ENCODE measurements at places on chromosomes 5 and 9.

GRCh38 chr9:131167146-131167692, 41.8 kb downstream of the NUP214 start:
- no peak for DNase-seq

GRCh38 chr5:142905348-142905747, 135.2 kb downstream of the ARHGAP26 start:
- DNase-seq: no peak

DNA sequence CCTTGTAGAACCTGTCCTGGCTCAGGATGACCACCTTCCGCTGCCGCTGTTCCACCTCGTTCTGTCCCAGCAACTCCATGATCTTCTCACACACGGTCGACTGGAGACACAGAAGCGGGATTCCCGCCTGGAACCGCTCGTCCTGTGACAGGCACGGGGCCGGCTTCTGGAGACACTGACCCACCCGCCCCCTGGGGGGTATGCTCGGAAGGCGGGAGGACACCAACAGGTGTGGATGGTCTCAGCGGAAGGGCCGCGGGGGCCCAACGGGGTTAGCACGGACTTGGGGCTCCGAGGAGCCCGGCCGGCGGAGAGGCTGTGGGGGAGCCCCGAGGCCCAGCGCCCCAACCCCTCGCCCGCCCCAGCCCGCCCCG, 530 bp downstream of the UCK1 start:
- no peak for DNase-seq

DNA sequence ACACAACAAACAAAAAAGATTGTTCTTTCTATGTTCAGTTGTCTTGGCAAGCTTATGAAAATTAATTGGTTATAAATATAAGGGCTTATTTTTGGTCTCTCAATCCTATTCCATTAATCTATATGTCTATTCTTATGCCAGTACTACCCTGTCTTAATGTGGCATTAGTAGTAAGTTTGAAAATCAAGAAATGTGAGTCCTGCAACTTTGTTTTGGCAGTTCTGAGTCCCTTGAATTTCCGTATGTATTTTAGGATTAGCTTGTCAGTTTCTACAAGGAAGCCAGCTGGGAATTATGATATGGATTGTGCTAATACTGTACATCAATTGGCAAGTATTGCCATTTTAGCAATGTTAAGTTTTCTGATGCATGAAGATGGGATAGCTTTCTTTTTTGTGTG, 10.5 kb upstream of the CCDC125 start:
- no peak for DNase-seq

DNA sequence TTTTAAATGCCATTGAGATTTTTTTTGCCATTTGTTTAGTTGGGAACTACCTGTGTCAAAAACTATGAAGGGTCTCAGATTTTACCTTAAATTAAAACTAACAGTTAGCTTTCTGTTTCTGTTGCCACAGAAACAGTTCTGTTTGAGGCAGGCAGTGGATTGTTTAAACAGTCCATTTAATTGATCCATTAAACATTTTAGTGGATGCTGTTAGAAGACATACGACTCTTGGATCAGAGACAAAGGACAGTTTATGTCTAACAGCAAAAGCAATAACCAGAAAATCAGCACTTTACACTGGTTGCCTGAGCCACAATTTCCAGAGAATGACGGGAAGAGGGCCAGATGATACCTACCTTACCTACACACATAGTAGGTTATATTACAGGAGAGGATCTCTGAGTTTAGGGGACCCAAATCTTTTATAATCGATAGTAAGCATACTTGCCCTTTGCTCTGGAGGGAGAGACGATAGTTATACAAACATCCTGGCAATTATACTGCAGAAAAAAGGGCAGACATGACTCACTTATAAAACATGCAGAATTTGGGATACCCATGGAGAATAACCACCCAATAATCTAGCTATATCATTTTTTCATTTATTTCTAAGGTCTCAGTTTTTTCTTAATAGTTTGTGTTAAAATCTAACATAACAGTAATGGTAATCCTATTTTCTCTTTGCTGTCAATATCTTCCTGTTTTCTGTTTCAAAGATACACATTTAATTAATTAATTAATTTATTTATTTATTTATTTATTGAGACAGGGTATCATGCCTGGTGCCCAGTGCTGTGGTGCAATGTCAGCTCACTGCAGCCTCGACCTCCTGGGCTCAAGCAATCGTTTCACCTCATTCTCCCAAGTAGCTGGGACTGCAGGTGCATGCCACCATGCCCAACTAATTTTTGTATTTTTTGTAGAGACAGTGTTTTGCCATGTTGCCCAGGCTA, 136.7 kb upstream of the TNFAIP8 start:
- no peak for DNase-seq

Data from stimulated activated CD8-positive, alpha-beta memory T cell treated with anti-CD3 and anti-CD28 coated beads, Interleukin-7, amount 100 ng/mL, for 4 hours (primary cell).